ENCODE measurements at places on chromosomes 2 and 18. TPM values are rescaled to one million over a fixed set of nuclear protein-coding genes. Genes with fewer than 3 reads are reported as not detected.
A peak's percentile ranks its signal among the peaks of the same experiment; 100 is the strongest.

- no peak for DNase-seq
Measured at GRCh38 chr2:12259493-12259892, 457.2 kb upstream of the TRIB2 start.

- DNase-seq, result no peak
Measured at GRCh38 chr18:54880395-54881105, 52.3 kb downstream of the RAB27B start.

- no peak for DNase-seq
Measured at GRCh38 chr2:10635430-10635829, 54.3 kb downstream of the NOL10 start.

- no peak for DNase-seq
Measured at GRCh38 chr2:3604207-3604877, 9.4 kb downstream of the COLEC11 start.

DNA sequence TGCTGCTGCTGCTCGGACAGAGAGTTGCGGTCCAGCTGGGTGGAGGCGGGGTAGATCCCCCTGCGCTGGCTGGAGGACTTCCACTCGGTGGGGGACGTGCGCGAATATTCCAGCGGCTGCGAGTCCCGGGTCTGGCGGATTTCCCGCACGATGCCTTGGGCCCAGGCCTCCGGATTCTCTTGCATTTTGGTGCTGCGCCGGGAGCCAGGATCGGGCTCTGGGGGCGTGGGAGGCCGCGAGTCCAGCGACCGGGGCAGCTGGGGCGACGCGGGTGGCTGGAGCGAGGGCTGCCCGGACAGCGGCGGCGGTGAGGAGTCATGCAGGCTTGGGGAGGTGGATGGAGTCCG, 4.8 kb downstream of the NT5C1B start:
- no peak for DNase-seq

DNA sequence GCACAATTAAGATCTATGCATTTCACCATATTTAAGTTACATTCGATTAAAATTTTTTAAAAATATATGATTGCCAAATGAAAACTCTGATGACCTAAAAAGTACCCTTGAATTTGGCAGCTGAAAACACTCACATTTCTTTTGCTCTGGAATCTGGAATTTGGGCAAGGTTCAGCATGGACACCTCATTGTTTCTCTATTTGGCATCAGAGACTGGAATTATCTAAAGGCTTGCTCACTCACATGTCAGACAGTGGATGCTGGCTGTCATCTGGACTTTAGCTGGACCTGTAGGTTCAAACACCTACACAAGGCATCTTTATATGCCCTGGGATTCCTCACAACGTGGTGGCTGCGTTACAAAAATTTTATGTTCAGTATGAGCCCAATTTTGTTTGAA, 16.1 kb downstream of the MBOAT2 start:
- no peak for DNase-seq

DNA sequence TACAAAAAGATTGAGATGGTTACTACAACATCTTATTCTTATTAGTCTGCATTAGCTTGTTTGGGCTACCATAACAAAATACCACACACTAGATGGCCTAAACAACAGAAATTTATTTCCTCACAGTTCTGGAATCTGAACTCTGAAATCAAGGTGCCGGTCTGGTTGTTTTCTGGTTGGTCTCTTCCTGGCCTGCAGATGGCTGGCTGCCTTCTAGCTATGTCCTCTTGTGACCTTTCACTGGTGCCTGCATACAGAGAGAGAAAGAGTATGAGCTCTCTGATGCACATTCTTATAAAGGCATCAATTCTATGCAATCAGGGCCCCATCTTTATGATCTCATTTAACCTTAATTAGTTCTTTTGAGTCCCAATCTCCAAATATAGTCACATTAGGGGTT, 696.5 kb downstream of the TDRD15 start:
- DNase-seq, result no peak

DNA sequence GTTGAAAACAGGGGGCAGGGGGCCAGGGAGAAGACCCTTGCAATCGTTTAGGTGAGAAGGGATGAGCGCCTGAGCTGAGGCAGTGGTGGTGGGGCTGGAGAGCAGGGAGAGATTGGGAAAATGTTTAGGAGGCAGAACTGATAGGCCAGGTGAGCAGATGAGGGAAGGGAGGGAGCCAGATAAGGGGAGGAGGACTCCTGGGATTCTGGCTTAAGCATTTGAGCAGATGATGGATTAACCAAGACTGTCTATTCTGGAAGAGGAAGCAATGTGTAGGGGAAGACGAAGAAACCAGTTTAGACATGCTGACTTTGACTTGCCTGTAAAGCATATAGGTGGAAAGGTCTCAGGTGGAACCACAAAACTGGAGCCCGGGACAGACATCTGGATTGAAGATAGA, 49.9 kb upstream of the ASPRV1 start:
- DNase-seq, result no peak

GRCh38 chr2:64277101-64277849, 133.1 kb upstream of the PELI1 start:
- DNase-seq, result no peak

DNA sequence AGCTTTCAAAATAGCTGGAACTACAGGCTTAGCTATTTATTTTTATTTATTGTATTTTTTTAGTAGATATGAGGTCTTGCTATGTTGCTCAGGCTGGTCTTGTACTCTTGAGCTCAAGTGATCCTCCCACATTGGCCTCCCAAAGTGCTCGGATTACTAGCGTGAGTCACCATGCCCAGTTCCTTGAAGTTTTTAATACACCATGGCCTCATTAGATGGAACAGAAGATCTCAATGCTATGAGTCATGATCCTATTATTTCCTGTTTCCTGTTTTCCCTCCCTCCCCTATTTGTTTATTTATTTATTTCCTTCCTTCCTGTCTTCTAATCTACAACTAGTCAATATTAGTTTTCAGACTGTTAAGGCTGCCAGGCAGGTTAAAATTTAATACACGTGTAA, 309.0 kb downstream of the CMPK2 start:
- DNase-seq, result no peak

GRCh38 chr2:77484026-77484425, 38.1 kb downstream of the LRRTM4 start:
- DNase-seq, result no peak

GRCh38 chr2:15969214-15969613, 28.9 kb downstream of the MYCN start:
- DNase-seq, result no peak

DNA sequence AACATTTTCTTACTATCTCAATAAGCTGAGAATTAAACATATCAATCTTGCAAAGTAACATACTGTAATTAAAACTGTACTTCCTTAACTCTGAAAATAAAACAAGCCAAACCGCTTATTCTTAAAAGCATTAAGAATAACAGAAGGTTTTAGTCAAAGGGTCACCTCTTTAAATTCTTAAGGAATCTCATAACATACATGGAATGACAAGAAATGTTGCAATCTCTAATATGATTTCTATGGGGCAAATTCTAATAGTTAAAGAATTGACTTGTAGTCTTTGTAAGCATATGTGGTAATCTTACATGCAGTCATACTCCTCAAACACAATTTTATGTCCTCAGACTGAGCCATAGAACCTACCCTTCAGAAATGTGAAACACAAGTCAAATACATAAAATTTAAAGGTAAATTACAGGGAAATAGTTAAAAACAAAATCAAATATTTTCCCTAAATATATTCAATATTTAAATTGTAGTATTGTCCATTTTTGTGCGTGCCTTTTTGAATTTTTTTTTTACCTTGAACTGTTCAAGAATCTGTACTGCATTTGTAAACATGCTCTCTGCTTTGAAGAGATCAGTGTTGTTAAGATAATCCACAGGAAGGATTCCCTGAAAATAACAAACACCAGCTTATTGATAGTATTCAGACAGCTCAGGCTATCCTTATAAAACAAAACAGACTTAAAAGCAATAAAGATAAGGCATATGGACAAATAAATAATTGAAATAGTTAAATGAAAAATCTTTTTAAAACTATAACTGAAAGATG, 48.2 kb downstream of the PIGN start:
- DNase-seq, result no peak

DNA sequence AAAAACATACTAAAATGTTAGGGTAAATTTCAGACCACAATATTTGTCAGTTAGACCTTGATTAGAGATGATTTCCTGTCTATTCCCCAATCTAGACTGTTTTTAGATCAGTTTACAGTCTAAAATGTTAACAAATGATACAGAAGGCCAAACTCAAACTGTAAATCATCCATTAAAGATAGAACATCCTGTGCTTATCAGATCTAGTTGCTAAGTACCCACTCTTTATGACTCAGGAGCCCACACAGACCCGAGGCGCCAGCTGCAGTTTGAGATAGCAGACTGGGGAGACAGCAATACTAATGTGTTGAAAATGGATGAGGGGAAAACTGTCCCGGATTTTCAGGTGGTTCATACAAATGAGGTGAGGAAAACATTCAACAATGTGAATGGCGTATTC, 113.3 kb downstream of the SCG2 start:
- DNase-seq, result no peak

DNA sequence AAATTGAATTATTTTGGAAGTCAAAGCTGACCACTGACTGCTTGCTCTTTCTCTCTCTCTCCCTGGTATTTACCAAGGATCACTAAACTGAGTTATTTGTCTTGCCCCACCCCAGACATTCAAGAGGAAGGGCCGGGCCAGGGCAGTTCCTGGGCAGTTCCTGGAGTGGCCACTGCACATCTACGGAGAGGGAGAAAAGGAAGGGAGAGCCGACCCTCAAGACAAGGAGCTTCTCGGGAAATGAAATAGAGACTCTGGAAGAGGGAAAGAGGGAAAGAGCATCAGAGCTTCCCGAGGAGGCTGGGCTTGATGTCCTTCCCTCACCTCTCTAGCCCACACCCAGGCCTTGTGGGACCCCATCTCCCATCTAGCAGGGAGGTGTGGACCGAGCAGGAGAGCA, 83.1 kb downstream of the SEPTIN10 start:
- no peak for DNase-seq

- DNase-seq, result no peak
Measured at GRCh38 chr18:53382870-53383269, 841.6 kb downstream of the MBD2 start.

- DNase-seq, result no peak
Measured at GRCh38 chr18:46705521-46705920, 48.5 kb upstream of the LOXHD1 start.

- no peak for DNase-seq
Measured at GRCh38 chr2:51149725-51150124, 117.8 kb upstream of the NRXN1 start.

DNA sequence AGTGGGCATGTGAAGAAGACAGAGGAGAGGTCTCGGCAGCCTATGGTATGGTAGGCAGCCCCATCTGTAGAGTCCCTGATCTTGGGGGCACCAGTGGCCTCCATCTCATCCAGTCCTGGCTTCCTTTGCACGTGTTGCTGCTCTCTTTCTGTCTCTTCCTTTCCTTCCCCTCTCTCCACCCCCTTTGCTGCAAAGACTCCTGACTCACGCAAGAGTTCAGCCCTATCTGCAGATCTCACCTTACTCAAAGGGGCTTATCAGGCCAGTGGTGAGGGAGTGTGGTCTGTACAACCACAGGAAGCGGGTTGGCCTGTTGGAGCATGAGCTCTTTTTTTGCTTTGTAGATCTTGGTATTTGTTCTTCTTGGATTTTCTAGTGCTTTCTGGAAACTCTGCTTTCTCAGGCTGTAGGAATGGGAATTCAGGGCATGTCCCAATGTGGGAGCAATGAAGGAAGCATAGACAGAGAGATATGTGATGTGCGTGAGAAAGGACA, 14.6 kb upstream of the NT5DC4 start:
- peak; percentile 89 for DNase-seq

GRCh38 chr18:456361-457139, 44.0 kb downstream of the COLEC12 start:
- no peak for DNase-seq

GRCh38 chr2:31075431-31075830, 62.8 kb downstream of the GALNT14 start:
- no peak for DNase-seq

- DNase-seq, result no peak
Measured at GRCh38 chr18:25348386-25349130, 3.4 kb downstream of the ZNF521 start.

GRCh38 chr2:39515273-39515896, 78.3 kb upstream of the MAP4K3 start:
- peak; percentile 34 for DNase-seq

DNA sequence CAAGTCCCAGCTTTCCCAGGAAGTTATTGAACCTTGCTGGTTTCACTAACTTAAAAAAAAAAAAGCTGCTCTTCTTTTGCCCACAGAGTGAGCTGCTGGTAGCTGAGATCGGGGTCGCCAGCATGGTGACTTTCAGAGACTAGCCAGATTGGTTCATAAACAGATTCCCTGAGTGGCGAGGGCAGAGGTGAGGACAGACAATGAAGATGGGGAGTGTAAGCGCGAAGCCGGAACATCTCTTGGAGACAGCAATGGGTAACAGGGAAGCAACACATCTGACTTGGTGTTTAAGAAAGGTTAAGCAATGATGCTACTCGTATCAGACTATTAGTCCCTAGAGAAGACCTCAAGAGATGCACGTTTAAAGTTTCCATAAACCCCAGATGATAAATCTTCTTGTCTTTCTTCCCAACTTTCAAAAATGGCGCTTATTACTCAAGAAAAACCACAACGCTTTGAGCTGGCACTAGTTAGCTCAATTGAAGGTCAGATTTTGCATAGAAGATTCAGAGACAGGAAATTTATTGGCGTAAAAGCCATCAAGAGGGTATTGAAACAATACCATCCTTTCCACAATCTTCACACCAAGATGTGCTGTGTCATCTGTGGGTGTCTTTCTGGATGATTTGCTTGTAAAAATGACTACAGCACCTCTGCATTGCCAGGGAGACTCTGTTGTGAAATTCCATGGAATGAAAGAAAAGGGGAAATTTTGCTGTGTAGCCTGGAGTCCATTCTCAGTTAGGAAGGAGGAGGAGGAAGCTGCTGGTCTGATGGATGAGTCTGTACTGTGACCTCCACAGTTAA, 193.1 kb upstream of the CXCR4 start:
- DNase-seq, result peak; percentile 64

- no peak for DNase-seq
Measured at GRCh38 chr18:41320100-41320499, 634.9 kb upstream of the PIK3C3 start.

GRCh38 chr2:44843641-44844310, 97.7 kb upstream of the SIX3 start:
- DNase-seq, result no peak

- peak; percentile 65 for DNase-seq
Measured at GRCh38 chr2:237774811-237775553, 23.6 kb upstream of the RBM44 start.

- no peak for DNase-seq
Measured at GRCh38 chr2:217444932-217445331, 557.9 kb downstream of the TNS1 start.

ST8SIA3 gene
- total RNA-seq, result not detected

GCKR gene
- total RNA-seq, result not detected

DLGAP1 gene
- not detected for total RNA-seq

SLC38A11 gene
- not detected for total RNA-seq

FAM124B gene
- total RNA-seq, result 0.25 TPM

CHRNG gene
- not detected for total RNA-seq

ELOA2 gene
- total RNA-seq, result not detected

ODC1 gene
- 180 TPM for total RNA-seq

POLR1B gene
- total RNA-seq, result 54.1 TPM

TOGARAM2 gene
- 2.3 TPM for total RNA-seq

VPS54 gene
- total RNA-seq, result 9.4 TPM

SERPINB4 gene
- total RNA-seq, result not detected

CTNNA2 gene
- not detected for total RNA-seq

PUS10 gene
- 8.7 TPM for total RNA-seq
